ENCODE measurements at places on chromosomes 3 and 15.
A peak's percentile ranks its signal among the peaks of the same experiment; 100 is the strongest.

DNA sequence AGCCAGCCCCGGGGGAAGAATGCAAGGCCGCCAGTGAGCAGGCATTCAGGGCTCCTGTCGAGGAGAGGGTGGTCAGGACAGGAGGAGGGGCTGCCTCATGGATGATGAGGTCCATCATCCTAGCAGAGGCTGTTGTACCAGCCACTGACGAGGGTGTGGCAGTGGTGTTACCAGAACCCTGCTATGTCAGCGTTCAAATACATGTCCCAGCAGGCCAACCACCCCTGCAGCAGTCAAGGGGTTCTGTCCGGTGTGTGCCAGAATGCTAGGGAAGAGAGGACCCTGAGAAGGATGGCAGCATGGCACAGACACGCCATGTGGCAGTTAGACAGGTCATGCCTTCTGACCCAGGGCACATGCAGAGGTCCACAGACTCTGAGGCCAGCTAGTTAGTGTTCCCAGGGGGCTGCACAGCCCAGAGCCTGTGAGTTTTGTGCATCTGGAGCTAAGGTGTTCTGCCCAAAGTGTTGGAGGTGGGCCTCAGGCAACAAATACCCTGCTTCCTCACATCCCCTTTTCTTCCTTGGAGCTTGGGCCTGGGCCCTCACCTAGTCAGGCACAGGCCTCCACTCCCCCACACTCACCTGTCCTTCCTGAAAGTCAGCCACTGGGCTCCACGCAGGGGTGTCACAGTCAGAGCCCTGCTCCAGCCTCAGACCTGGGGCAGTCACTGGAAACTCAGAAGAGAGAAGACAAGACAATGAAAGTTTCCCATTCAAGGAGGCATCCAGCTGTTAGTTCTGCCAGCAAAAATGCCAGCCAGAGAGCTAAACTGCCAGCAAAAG is 7.8 kb downstream of the PAK6 start:
- no peak for DNase-seq

DNA sequence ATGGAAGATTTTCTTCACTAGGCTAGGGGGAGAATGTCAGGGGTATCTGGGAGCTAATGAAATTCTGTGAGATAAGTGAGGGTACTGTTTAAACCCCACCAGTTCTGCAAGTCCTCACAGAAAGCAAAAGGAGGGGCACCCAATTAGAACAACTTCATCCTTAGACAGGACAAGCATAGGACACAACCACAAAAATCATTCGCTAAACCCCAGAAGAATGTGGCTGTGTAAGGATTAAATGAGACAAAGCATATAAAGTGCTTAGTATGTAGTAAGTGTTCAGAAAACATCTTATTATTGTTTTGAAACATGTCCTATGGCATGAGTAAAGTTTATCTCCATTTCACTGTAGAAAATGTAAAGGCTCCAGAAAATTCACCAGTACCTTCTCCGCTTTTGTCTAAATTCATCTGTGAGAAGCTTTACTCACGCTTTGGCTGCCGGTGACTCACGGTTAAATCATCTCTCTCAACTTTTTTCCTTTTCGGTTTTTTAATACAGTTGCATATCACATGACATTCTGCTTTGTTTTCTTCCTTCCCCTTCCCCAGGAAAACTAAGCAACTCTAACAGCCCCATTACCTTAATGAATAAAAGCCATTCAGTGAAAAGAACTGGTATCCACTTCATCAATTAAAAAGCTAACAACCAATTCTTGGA is 1.7 kb downstream of the CLRN1 start:
- peak; percentile 67 for DNase-seq

DNA sequence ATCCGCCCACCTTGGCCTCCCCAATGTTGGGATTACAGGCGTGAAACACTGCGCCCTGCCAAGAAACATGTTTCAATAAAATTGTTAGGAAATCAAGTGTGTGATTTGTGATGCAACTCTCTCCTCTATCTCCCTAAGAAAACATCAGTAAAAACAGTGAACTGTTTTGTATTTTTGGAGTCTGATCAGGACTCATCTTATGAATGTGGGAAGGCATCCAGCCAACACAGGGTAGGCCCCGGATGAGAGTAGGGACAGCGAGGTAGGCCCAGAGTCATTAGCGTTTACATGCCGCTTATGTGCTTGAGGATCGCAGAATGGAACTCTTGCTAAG is 884 bp upstream of the GLYCTK start:
- DNase-seq, result no peak

DNA sequence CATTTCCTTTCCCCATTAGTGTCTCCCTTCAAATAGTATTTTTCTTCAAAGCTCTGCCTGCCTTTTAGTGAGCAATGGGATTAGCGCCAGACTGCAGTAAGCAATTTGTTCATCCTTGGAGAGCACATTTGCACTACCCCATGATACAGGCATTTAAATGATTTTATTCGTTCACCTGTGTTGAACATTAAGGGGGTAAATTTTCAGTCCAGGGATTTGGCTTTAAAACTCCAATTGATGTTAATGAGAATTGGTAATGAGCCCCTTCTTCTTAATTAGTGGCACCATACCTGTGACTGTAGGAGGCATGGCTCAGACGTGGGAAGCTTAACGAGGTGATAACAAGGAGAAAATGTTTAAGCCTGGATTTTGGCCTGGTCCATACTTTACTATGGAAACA is 161.4 kb upstream of the NANOGP8 start:
- no peak for DNase-seq

DNA sequence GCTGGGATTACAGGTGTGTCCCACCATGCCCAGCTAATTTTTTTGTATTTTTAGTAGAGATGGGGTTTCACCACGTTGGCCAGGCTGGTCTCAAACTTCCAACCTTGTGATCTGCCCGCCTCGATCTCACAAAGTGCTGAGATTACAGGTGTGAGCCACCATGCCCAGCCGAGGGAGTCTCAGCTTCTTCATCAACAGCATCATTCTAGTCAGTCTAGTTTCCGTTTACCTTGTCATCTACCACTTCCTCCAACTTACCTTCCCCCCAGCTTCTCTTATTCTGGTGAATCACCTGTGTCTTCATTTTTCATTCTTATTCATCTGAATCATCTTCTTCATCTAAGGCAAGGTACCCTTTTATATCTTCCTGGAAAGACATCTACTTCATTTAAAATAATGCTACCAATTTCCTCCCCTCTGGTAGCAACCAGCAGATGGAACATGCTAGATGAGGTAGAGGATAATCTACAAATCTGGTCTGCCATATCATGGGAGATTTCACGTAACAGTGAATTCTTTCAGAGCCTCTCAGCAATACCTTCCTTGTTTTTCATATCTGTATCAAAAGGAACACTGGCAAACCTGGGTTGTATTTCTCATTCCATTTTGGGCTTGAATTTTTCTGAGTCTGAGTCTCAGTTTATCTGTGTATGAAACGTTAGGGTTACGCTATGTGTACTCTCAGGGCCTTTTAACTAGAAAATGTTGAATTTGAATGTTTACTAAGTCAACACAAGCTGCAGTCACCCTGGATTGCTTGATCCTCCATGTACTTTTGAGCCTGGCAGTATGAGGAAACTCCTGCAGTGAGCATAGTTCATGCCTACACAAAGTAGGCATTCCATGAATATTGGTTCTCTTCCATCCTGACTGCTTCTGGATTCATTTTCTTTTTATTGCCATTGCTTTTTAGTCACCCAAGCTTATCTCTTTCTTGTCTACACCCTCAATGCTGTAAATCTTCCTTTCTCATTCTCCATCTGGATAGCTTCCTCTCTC is 16.8 kb downstream of the LPP start:
- DNase-seq, result no peak

DNA sequence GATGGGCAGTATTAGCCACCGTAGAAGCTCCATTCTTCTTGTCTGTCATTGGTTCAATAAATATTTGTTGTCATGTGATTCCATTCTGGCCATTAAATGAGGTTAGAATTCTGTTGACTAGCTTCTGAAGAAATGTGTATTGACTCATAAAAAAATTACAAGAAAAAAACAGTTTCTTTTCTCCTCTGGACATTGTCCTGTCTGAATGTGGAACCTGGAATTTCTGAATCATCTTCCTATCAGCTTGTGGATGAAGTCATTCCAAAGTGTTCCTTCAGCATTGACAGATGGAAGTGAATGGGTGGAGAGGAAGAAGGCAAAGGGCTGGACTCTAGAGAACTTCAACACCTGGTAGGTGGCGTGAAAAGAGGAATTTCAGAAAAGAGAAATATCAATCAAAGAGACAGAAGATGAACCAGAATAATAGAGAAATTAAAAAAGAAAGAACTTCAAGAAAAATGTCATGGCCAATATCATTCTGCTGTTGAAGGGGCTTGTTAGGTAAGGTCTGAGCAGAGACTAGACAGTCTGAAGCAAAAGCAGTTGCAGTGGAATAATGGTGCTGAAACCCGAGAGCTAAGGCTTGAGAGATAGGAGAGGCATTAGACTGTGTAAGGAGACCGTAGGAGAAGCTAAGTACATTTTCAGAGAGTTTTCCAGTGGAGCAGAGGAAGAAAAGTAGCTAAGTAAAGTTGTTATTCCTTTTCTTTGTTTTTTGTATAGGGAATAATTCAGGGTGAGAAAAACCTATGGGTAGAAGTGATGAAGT is 806.6 kb downstream of the SQOR start:
- no peak for DNase-seq

DNA sequence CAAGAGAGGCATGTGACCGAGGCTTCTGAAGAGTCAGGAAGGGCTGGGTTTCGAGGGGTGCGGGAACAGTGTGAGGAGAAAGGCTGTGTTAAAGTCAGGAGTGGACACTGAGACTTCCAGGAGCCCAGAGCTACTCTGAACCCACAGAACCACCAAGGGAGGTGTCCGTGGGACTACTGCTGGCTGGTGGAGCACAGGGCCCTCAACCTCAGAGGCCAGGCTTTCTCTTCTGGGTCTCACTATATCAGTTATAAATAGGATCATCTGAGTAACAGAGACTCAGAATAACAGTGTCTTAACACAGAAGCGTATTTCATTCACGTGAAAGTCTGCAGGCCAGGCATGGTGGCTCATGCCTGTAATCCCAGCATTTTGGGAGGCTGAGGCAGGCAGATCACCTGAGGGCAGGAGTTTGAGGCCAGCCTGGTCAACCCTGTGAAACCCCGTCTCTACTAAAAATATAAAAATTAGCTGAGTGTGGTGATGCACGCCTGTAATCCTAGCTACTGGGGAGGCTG is 113.6 kb downstream of the TMEM266 start:
- no peak for DNase-seq

- no peak for DNase-seq
Observed at GRCh38 chr3:64148955-64149653, 76.2 kb downstream of the PRICKLE2 start.

DNA sequence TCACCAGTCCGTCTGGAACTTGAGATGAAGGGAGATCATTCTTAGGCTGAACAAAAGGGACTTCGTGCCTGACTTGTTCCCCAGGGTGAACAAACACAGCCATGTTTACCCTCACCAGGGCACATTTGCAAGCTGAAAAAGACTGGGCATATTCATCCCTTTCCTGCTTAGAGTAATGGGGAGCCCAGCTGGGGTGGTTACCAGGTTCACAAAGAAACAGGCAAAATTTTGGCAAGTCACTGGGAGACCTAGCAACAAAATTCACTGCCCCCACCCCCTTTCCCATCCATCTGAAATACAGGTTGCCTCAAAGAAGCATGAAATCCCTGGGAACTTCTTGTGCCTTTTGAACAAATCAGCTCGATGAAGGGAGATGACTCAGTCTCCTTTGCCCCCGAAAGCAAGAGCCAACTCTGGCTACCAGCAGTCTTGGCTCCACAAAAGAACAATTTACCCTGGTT is 775.0 kb downstream of the SQOR start:
- DNase-seq, result no peak

DNA sequence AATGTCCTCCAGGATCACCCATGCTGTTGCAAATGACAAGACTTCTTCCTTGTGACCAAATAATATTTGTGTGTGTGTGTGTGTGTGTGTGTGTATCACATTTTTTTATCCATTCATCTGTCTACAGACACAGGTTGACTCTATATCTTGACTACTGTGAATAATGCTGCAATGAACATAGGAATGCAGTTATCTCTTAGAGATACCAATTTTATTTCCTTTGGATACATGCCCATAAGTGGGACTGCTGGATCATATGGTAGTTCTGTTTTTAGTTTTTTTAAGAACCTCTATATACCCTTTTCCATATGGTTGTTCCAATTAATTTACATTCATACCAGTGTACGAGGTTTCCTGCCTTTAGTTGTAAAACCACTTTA is 41.7 kb downstream of the GPR176 start:
- DNase-seq, result peak; percentile 53

Measured in brain microvascular endothelial cell (primary cell).